ENCODE measurements at places on chromosomes 4 and X.

- DNase-seq, result no peak
These were observed 95.7 kb upstream of the AFAP1 start for GRCh38 chr4:8035371-8035780.

- DNase-seq, result no peak
These were observed 163.9 kb upstream of the SLC7A11 start for GRCh38 chr4:138405934-138406567.

DNA sequence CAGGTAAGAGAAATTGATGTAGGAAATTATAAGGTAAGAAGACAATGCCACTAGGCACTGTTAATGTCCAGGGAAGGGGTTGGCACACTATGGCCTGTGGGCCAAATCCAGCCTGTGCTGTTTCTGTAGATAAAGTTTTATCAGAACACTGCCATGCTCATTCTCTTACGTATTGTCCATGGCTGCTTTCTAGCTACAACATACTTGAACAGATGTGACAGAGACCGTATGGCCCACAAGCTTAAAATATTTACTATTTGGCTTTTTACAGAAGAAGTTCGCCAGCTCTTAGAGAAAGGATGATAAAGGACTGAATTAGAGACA lies 168.0 kb downstream of the CDS1 start:
- no peak for DNase-seq

DNA sequence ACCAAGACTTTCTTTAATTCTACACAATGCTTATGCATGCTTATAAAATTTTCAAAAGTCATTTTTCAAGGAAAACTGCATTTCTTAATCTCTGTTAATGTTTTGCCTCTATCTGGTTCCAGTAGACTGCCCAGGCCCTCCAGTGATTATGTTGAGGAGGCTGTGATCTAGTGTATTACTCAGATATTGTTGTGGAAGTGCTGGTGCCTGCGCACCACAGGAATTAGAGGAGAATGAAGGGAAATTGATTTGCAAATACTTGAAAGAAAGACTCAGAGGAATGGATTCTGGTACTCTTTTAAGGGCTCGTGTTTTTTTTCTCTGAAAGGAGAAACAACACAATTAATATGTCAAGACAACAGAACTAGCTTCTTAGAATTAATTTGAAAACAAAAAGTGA lies 1015.1 kb downstream of the RPA4 start:
- DNase-seq, result no peak

GRCh38 chr4:81954271-81954670 lies 419.5 kb downstream of the HNRNPD start:
- DNase-seq, result no peak

DNA sequence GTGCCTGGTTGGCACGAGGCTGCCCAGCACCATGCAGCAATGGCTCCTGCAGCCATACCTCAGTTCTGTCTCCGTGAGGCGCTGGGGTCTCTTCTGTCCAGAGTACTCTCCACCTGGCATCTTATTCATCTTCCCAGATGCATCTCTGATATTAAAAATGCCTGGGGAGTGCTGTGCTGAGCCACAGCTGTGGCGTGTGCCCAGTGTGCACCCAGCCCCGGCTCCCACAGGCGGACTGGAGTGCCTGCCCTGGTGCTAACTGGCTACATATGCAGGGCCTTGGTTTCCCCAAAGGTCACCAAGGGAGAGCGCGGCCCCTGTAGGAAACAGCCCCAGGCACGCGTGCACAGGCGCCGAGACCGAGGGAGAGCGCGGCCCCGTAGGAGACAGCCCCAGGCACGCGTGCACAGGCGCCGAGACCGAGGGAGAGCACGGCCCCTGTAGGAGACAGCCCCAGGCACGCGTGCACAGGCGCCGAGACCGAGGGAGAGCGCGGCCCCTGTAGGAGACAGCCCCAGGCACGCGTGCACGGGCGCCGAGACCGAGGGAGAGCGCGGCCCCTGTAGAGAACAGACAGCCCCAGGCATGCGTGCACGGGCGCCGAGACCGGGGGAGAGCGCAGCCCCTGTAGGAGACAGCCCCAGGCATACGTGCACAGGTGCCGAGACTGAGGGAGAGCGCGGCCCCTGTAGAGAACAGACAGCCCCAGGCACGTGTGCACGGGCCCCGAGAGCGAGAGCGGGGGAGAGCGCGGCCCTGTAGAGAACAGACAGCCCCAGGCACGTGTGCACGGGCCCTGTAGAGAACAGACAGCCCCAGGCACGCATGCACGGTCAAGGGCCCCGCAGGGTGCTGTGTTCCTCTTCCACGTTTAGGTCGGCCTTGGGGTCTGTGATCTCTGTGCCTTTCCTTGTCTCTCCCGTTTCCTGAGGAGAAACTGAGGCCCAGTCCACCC lies 14.5 kb downstream of the TMEM175 start:
- no peak for DNase-seq

DNA sequence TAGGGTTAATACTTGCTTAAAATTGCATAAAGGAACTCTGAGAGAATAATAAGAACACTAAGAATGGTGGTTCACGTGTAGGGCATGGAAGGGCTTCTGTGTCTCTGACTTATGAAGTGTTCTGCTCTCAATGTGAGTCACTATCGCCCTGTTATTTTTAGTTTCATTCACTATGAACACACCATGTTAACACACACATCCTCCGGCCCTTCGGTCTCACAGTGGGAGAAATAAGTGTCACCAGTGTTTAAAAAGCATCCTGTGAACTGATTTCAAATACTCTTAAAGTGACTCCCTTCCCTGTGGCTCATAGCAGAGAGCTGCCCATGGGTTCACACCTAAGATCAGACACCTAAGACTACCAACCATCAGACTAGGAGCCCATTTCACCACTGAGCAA lies 33.8 kb upstream of the FGFBP2 start:
- DNase-seq, result no peak

- DNase-seq, result no peak
These were observed 70.4 kb downstream of the FGFBP1 start for GRCh38 chr4:15868111-15868510.

DNA sequence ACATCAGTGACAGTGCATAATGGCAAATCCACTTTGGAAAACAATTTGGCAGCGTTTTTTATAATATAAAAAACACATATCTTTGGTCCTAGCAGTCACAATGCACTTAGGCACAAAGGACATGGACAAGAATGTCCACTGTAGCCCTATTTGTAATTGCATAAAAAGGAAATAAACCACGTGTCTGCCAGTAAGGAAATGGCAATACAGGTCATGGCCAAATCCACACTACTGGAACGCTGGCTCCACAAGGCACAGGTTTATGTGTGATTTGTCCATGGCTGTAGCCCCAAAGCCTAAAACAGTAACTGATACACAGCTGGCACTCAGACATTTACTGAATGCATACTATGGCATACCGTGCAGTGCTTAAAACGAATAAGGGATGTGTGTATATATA lies 69.7 kb downstream of the CD99L2 start:
- no peak for DNase-seq
